ENCODE measurements at places on chromosomes 16 and 17.

DNA sequence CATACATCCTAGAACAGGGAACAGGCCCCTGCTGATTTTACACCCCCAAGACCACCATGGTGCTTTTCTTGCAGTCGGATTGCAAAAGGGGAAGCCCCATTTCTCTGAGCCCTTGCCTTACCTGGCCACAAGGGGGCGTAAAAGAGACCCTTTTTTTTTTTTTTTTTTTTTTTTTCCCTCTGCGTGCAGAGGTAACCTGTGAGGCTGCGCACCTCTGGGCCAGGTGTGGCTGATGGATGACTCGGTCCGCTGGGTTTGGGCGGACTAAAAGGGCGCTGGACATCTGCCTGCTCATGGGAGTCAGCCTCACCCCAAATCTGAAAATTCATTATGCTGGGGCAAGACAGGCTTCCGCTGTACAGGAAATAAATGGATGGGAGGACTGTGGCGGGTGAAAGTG, 281.0 kb downstream of the CBLN1 start:
- no peak for DNase-seq

GRCh38 chr17:862582-862981, 80.4 kb downstream of the MRM3 start:
- no peak for DNase-seq

- DNase-seq: peak; percentile 27
Observed at GRCh38 chr16:50152351-50152806, 727 bp upstream of the TENT4B start.

DNA sequence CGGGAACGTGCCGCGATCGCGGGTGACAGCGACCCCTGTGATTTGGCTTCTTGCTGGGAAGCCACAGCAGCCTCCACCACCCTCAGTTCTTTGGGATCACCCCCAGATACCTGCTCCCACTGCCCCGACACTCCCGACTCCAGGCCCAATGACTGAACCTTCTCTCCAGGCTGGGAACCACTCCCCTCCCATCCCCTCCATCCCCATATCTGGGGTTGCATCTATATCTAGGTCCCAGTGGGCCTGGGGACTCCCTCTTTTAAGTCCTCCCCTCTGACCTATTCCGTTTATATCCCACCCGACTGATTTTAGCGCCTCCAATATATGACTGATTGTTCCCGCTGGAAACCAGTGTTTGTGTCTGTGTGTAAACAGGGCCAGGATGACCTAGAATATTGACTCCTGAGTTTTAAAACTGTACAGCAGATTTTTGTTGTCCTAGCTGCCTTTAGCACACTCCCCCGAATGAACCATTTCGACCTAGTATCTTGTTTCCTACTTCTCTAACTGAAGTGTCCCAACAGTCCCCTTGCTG, 667 bp downstream of the PSMD3 start:
- DNase-seq: no peak

GRCh38 chr17:42286411-42287221, 1.7 kb upstream of the STAT5A start:
- DNase-seq: no peak

DNA sequence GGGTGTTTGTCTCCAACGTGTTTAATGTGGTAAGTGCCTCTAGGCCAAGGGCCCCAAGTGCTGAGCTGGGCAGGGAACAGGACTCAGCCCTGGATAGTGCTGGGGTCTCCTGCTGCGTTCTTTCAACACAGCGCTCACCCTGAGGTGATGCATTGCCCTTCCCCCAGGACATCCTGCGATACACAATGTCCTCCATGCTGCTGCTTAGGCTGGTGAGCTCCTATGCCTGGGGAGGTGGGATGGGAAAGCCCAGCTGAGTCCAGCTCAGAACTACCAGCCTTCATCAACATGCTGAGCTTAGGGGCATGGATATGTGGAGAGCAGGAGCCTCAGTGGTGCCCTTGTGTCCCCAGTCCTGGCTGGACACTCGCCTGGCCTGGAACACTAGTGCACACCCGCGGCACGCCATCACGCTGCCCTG, 563 bp downstream of the ZACN start:
- DNase-seq: no peak

DNA sequence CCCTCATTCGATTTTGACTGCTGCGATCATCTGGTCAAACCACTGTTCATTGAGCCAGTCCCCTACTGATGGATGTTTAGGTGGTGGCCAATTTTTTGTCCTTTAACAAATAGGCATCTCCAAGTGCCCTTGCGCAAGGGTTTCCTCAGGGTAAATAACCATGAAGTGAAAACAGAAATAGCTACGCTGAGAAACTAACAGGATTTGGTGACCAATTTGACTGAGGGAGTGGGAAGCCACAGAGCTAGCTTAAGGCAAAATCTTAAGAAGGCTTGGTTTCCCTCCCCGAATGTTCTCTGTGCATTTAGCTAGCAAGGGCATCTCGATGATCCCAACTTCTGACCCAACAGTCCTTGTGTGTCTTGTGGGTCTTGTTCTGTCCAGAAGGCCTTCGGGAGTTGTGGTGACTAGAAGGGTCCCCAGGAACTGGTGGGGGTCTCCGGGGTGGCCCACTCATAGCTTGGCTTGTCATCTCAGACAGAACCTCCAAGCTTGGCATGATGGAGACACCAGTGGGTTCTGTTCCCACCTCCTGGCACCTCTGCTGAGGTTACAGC, 117.2 kb downstream of the SOCS1 start:
- no peak for DNase-seq

- DNase-seq: no peak
Observed at GRCh38 chr16:71911121-71911520, 15.8 kb downstream of the IST1 start.

- no peak for DNase-seq
Observed at GRCh38 chr16:30372038-30372712, 1.9 kb upstream of the TBC1D10B start.

DNA sequence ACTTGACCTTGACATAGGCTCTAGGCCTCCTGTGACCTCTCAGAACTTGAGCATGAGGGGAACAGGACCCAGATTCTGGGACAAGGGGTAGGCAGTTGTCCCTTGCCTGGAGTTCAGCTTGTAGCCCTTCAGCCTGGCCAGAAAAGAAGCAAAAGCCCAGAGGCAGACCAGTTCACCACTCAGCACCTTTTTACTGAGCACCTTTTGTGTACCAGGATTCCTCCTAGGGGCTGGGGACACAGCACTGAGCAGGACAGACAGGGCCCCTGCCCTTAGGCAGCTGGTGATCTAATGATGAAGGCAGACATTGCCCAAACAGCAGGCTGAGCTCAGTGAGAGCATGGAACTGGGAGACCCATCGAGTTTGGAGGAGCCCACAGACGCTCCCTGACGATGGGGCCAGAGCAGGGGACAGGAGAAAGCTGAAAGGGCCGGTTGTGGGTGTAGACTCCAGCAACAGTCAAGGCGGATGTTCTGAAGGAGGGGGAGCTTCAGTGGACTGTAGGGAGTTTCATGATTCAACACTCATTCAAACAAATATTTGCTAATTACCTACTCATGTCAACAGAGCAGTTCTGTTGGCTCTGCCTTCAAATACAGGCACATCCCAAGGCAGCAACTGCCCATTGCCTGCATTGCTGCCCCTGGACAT, 32.0 kb downstream of the SBK1 start:
- no peak for DNase-seq

DNA sequence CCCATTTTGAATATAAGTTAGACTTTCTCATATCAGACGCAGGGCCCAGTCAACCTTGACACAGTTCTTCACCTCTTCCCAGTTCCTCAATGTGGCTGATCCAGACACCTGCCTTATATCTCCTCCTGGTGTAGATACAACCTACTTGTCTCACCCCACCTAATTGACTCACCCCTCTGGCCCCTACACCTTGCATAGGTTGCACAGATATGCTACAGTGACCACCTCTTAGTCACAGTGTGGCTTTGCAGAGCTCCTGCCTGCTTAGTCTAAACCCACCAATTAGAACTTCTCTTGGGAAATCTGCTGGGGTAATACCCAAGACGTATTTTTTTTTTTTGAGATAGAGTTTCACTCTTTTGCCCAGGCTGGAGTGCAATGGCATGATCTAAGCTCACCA, 16.8 kb downstream of the CHP2 start:
- DNase-seq: no peak

GRCh38 chr17:59620064-59620359, 317 bp downstream of the CLTC start:
- no peak for DNase-seq

- peak; percentile 81 for DNase-seq
Observed at GRCh38 chr16:714558-715476, at the start of gene METRN. Gene METRN (plus strand): TSS chr16:715118. CDS start chr16:715290, 172 bp downstream.

DNA sequence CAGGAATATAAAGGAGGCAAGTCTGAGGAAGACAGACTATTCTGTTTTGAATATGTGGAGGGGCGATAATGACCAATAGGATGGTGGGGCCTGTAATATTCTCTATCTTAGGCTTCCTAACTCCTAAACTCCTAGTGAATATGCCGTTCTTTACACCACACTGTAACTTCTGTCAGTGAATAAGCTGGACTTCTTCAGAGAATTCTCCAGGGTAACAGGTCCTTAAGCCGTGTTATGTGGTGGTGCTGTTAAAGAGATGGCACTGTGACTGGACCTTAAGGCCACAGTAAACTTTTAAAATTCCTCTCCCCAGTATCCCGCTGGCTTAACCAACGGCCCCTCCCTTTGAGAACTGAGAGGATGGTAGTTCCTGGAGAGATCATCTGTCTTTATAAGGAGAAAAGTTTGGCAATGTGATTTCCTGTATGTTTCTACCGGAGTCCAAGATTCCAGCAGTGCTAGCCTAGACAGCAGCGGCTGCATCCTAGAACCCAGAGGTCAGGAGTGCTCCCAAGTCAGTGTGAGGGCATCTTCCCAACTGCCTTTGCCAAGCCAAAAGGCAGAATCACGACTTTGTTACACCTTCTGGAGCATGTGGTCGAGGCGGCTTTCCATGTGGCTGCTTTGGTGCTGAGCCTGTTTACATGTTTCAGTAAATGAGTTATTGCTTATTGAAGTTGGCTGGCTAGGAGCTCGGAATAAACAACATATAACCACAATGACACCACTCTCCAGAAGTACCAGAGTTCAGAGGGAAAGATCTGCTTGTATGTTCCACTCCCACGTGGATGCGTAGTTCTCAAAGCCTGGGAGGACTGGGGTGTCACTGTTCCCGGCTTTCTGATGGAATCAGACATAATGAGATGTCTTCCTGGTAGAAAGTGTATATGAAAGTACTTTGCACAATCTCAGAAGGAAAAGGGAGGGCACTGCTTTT, 41.0 kb downstream of the TUBD1 start:
- no peak for DNase-seq

DNA sequence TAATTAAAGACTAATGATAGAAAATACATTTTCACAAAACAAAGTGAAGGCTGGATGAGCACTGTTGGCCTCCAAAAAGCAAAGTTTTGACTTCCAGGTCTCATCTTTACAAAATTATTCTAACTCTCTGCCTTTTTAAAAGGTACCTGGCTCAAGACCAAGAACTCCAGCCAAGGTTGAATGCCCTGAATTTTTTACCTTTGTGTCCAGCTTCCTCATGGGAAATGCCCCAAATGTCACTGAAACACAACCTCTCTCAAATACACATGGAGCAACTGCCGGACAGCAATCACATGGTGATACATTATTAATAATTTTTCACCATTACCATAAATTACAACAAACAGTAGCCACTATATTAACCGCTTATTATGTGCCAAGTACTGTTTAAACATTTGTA, 32.2 kb downstream of the ADAMTS18 start:
- DNase-seq: no peak

DNA sequence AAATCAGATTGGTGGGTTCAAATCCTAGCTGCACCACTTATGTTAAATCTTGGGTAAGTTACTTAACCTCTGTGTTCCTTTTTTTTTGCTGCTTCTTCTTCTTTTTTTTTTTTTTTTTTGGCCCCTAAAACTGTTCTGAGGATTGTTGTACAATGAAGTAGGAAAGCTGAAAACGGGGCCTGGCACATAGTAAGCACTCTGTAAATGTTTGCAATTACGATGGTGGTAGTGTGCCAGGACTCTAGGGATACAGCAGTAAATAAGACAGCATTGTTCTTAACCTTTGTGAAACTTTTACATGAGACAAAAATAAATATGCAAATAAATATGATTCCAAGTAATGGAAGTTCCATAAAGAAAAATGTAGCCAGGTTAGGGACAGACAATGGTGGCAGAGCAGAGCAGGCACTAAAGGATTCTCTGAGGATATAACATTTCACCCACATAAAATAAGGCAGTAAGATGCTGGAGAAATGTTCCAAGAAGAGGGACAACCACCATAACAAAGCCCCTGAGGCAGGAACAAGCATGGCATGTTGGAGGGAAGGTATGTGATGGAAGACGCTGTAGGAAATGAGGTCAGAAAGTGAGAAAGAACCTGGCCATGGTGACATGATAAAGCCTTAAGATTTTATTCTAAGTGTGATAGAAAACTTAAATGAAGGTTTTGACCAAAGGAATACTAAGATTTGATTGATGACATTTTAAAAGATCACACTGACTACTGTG, 127.3 kb downstream of the NLK start:
- DNase-seq: no peak

DNA sequence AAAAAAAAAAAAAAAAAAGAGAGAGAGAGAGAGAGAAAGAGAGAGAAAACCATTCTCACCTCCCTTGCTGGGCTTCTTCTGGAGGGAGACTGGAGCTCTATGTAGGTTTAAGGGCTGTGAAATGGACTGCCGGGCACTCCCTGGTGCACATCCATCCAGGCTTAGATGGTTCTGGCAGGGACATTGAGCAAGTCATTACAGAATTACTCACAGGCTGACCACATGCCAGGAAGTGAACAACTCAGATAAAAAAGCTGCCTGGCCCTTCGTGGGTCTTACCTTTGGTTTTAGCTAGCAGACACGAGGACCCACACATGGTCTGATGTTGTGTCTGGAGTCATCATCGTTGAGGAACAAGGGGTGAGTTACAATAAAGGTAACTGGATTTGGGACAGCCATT, 847.4 kb upstream of the EEF2KMT start:
- no peak for DNase-seq

DNA sequence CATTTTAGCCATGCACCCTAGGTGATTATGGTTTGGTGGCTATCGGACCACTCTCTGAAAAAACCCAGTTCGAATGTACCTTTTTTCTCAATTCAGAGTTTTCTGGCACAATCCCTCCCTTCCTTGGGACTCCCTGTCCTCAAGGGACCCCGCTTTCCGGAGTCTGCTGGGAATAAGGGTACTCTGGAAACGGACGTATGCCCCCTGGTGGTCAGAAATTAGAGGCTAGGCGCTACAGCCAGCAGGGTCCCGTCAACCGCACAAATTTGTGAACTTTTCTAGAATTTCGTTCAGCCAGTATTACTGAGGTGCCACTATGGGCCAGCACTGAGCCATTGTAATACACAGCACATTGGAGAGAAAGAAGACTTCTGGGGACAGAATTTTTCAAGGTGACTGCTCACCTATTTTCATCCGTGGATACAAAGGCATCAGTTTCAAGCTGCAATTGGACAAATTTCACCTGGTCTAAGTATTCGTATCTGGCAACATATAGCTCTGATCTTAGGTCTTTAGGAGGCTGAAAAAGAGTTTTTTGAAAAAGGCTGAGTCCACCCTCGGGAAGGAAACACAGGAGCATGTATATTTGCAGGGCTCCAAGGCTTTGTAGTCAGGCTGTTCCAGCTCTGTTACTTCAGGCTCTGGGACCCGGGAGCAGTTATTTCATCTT, 27.1 kb upstream of the CRYBA1 start:
- DNase-seq: peak; percentile 48
